ENCODE measurements at places on chromosomes 1 and 21.

GRCh38 chr1:157773493-157774350, 3.2 kb downstream of the FCRL2 start:
- no peak overlapping the region for H3K4me3 ChIP-seq
- no peaks in the 10 kb centered on the region for H3K36me3 ChIP-seq
- no peak for DNase-seq
- no peaks in the 10 kb centered on the region for H3K4me1 ChIP-seq
- peaks cover 6% of the 10 kb centered on the region for H3K27me3 ChIP-seq

DNA sequence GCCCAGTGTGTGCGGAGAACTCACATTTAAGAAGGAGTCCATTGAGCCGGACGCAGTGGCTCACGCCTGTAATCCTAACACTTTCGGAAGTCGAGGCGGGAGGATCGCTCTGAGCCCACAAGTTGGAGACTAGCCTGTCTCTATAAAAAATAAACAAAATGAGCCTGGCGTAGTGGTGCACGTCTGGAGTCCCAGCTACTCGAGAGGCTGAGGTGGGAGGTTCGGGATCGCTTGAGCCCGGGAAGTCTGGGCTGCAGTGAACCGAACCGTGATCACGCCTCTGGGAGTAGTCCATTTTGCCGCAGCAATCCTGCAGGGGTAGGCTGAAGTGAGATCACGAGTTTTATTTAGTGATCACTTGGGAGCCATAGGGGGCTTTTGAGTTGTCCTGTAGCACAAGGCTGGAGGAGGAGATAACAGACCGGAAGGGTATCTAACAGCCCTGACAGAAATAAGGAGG, 497 bp upstream of the FUCA1 start:
- H3K4me1 ChIP-seq: peaks cover 21% of the 10 kb centered on the region
- no peaks in the 10 kb centered on the region for H3K36me3 ChIP-seq
- peaks cover 8% of the 10 kb centered on the region for H3K27me3 ChIP-seq
- H3K4me3 ChIP-seq: peak overlapping the region; percentile 86
- no peak for DNase-seq
- no peak overlapping the region for H3K27ac ChIP-seq

DNA sequence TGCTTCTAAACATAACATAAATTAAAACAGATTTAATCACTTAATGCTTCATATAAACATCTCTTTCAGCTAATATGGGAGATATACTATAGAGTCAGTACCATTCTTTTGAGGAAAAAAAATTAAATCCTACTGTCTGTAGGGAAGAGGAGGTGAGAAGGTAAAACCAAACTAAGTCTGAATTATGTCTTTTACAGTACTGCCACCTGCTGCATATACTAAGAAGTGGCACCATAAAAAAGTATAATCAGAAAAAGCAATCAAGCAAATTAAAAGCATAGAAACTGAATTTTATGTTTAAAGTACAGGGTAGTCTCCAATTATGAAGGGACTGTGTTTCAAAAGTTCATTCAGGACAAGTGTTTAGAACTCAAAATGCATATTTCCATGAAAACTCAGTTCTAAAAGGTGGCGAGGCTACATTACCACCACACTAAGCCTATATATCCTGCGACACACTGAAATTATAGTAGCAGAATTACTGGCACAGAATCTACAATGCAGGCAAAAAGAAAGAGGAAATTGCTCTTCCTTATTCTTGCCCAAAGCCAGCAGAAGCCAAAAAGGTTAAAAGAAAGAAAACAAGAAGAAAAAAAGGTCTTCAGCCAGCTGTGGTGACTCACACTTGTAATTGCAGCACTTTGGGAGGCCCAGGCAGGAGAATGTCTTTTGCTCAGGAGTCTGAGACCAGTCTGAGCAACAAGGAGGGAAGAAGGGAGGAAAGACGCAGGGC, 9.0 kb downstream of the NSL1 start:
- peak overlapping the region; percentile 86 for H3K27ac ChIP-seq
- peak overlapping the region; percentile 61 for H3K4me3 ChIP-seq
- peaks cover 20% of the 10 kb centered on the region for H3K36me3 ChIP-seq
- DNase-seq: no peak
- H3K4me1 ChIP-seq: peaks cover 44% of the 10 kb centered on the region

DNA sequence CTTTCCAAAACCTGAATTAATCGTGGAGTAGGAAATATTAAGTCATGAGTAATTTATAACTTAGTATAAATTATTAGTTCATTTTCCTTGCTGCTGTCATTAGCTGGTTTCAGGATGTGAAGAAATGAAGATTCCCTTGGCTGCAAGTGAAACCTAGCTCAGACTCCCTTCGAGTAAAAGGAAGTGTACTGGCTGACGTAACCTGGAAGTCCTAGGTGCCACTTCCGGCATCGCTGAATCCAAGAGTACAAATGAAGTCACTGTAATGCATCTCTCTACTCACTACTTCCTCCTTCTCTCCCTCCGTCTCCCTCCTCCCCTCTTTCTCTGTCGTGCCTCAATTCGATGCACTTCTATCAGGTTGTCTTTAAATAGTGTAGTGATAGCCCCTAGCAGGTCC, 28.8 kb downstream of the ZP4 start:
- H3K27me3 ChIP-seq: peaks cover 5% of the 10 kb centered on the region
- H3K4me1 ChIP-seq: no peaks in the 10 kb centered on the region
- no peak for DNase-seq
- H3K4me3 ChIP-seq: no peak overlapping the region
- no peak overlapping the region for H3K27ac ChIP-seq

GRCh38 chr21:37281579-37281978, 14.4 kb upstream of the VPS26C start:
- no peaks in the 10 kb centered on the region for H3K27me3 ChIP-seq
- no peaks in the 10 kb centered on the region for H3K36me3 ChIP-seq
- peaks cover 7% of the 10 kb centered on the region for H3K4me1 ChIP-seq
- no peak for DNase-seq
- peak overlapping the region; percentile 11 for H3K4me3 ChIP-seq

- DNase-seq: no peak
- H3K27ac ChIP-seq: no peak overlapping the region
- no peak overlapping the region for H3K4me3 ChIP-seq
- no peaks in the 10 kb centered on the region for H3K27me3 ChIP-seq
- peaks cover 32% of the 10 kb centered on the region for H3K4me1 ChIP-seq
Observed at GRCh38 chr1:205324781-205325180, 3.2 kb upstream of the NUAK2 start.

DNA sequence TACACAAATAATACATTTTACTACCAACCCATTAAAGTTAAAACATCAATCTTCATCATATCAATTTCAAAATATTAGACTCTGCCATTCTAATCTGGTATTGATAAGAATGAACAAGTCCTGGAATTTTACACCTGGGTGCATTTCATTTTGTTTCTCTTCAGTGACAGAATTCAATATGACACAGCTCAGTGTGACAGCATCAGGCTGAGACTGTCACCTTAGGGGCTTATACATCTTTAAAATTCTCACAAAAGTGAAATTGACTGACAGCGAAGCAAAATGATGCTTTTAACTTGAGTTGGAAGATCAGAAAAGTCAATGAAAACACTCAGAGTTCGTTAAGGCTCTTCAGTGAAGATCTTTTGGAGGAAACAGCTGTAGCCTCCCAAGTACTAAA, 213.0 kb downstream of the DAB1 start:
- no peaks in the 10 kb centered on the region for H3K4me1 ChIP-seq
- DNase-seq: no peak
- H3K27ac ChIP-seq: no peak overlapping the region
- H3K4me3 ChIP-seq: no peak overlapping the region
- no peaks in the 10 kb centered on the region for H3K27me3 ChIP-seq
- no peaks in the 10 kb centered on the region for H3K36me3 ChIP-seq

- H3K4me1 ChIP-seq: no peaks in the 10 kb centered on the region
- no peaks in the 10 kb centered on the region for H3K36me3 ChIP-seq
- no peak overlapping the region for H3K4me3 ChIP-seq
- no peaks in the 10 kb centered on the region for H3K27me3 ChIP-seq
- no peak overlapping the region for H3K27ac ChIP-seq
- peak; percentile 7 for DNase-seq
Observed at GRCh38 chr21:25871566-25871965, 136.8 kb downstream of the GABPA start.

GRCh38 chr1:65398083-65398482, 22.4 kb upstream of the LEPR start:
- H3K27me3 ChIP-seq: no peaks in the 10 kb centered on the region
- peaks cover 46% of the 10 kb centered on the region for H3K4me1 ChIP-seq
- no peak overlapping the region for H3K27ac ChIP-seq
- DNase-seq: no peak

GRCh38 chr21:29979043-29979442, 39.2 kb upstream of the GRIK1 start:
- DNase-seq: no peak
- H3K36me3 ChIP-seq: no peaks in the 10 kb centered on the region
- no peaks in the 10 kb centered on the region for H3K27me3 ChIP-seq
- H3K4me1 ChIP-seq: no peaks in the 10 kb centered on the region

- H3K4me3 ChIP-seq: no peak overlapping the region
- H3K27ac ChIP-seq: no peak overlapping the region
- peaks cover 11% of the 10 kb centered on the region for H3K27me3 ChIP-seq
- DNase-seq: no peak
- H3K36me3 ChIP-seq: no peaks in the 10 kb centered on the region
Observed at GRCh38 chr1:173014160-173014559, 36.6 kb downstream of the TNFSF18 start.

GRCh38 chr1:25055324-25055780, 125.3 kb upstream of the RUNX3 start:
- no peak for DNase-seq
- H3K36me3 ChIP-seq: no peaks in the 10 kb centered on the region
- no peak overlapping the region for H3K27ac ChIP-seq
- H3K4me3 ChIP-seq: no peak overlapping the region
- H3K27me3 ChIP-seq: peaks cover 45% of the 10 kb centered on the region

- H3K27ac ChIP-seq: no peak overlapping the region
- no peak for DNase-seq
- H3K36me3 ChIP-seq: no peaks in the 10 kb centered on the region
- no peak overlapping the region for H3K4me3 ChIP-seq
- no peaks in the 10 kb centered on the region for H3K4me1 ChIP-seq
- H3K27me3 ChIP-seq: no peaks in the 10 kb centered on the region
Observed at GRCh38 chr21:39137248-39138178, 45.7 kb downstream of the PSMG1 start.

DNA sequence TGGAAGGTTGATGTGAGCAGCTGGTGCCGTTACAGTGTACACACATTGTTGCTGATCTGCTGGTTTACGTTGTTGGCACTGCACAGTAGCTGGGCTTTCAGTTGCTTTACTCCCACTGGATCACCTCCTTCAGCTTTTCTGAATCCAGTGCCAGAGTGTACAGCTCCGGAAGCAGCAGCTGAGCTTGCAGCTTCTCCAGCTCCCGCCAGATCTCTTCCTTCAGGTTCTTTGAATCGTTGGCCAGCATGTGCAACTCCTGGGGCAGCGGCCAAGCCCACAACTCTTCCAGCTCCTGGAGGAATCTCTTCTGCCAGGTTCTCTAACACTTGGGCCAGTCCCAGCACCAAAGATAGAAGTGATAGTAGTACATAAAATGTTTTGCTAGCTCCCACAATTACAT, 149.7 kb upstream of the RRP15 start:
- DNase-seq: no peak
- no peak overlapping the region for H3K27ac ChIP-seq
- H3K4me1 ChIP-seq: no peaks in the 10 kb centered on the region
- no peaks in the 10 kb centered on the region for H3K27me3 ChIP-seq
- H3K4me3 ChIP-seq: no peak overlapping the region

GRCh38 chr1:205271277-205271676, 43.5 kb downstream of the TMCC2 start:
- peaks cover 27% of the 10 kb centered on the region for H3K4me1 ChIP-seq
- no peak overlapping the region for H3K27ac ChIP-seq
- H3K27me3 ChIP-seq: no peaks in the 10 kb centered on the region
- no peak for DNase-seq

DNA sequence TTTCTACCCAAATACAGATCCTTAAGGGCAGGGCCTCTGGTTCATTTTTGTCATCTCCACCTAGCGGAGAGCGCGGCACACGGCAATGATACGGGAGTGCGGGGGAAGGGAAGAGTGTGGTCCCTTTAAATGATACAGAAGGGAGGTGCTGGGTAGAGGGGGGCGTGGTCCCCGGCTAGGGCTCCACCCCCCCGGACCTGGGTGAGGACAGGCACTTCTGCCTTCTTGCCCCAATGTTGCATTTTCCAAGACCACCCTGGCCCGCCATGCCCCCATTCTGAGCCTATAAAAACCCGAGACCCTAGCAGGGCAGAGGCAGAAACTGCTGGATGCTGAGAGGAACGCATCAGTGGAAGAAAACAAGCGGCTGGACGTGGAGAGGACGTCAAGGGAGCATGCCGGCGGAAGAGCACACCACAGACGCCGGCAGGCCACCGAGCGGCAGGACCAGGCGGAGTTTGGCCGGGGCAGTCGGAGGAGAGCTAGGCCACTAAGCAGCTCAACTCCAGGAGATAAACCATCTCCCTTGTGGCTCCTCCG, 30.0 kb downstream of the LRRC3 start:
- no peaks in the 10 kb centered on the region for H3K27me3 ChIP-seq
- peak overlapping the region; percentile 41 for H3K4me3 ChIP-seq
- peaks cover 4% of the 10 kb centered on the region for H3K4me1 ChIP-seq
- H3K27ac ChIP-seq: peak overlapping the region; percentile 46

- H3K27me3 ChIP-seq: no peaks in the 10 kb centered on the region
- peak overlapping the region; percentile 16 for H3K27ac ChIP-seq
- no peak for DNase-seq
Observed at GRCh38 chr1:42674682-42675081, 7.5 kb upstream of the YBX1 start.

- no peaks in the 10 kb centered on the region for H3K36me3 ChIP-seq
- H3K27me3 ChIP-seq: peaks cover 16% of the 10 kb centered on the region
- H3K27ac ChIP-seq: no peak overlapping the region
- H3K4me1 ChIP-seq: no peaks in the 10 kb centered on the region
Observed at GRCh38 chr1:220700556-220701179, 10.5 kb downstream of the C1orf115 start.

DNA sequence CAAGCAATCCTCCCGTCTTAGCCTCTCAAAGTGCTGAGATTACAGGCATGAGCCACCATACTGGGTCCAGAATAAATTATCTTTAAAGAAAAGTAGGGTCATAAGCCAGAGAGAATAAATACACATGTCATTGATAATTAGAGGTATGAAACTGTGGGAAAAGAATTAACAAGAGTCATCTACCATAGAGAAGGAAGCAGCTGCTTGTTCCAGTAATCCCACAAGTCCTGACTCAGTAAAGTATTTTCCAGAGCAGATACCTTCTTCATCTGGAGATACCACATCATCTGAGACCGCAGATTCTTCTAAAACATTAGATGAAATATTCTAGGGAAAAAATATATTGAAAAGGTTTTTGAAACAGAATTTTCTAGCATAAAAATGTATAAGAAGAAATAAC, 55.7 kb downstream of the USP1 start:
- DNase-seq: no peak
- no peaks in the 10 kb centered on the region for H3K27me3 ChIP-seq
- no peaks in the 10 kb centered on the region for H3K4me1 ChIP-seq
- H3K36me3 ChIP-seq: no peaks in the 10 kb centered on the region
- H3K4me3 ChIP-seq: no peak overlapping the region
- no peak overlapping the region for H3K27ac ChIP-seq

DNA sequence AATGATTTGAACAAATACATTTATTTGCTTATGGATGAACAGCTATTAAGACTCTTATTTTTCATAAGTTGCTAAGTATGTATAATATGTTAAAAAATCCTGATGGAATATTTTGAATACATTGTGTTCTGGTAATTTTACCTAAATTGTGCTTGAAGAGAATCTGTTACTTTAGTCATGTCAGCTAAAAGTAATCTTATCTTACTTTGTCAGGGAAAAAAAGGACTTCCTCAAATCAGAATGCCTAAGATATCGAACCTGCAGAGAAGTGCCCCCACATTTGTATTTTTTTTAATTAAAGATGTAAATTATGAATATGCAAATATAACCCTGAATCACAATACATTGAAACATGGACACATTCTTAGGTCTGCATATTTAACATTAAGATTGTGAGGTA, 1331.7 kb downstream of the MRPL39 start:
- no peak overlapping the region for H3K27ac ChIP-seq
- H3K36me3 ChIP-seq: no peaks in the 10 kb centered on the region
- DNase-seq: no peak
- no peaks in the 10 kb centered on the region for H3K4me1 ChIP-seq

- no peaks in the 10 kb centered on the region for H3K27me3 ChIP-seq
- peaks cover 33% of the 10 kb centered on the region for H3K36me3 ChIP-seq
Observed at GRCh38 chr1:167209044-167209443, 11.6 kb upstream of the POU2F1 start.
